ENCODE measurements at places on chromosomes 7 and 10.

GRCh38 chr7:44963364-44964290, 15.2 kb downstream of the MYO1G start:
- DNase-seq: no peak

GRCh38 chr10:124911124-124912067, 30.5 kb upstream of the ZRANB1 start:
- no peak for DNase-seq

- DNase-seq: no peak
These were observed 79.3 kb upstream of the AFAP1L2 start for GRCh38 chr10:114483575-114483974.

GRCh38 chr10:62511238-62511637, 137.1 kb downstream of the ZNF365 start:
- no peak for DNase-seq

- no peak for DNase-seq
These were observed 67.8 kb downstream of the ZNRF2 start for GRCh38 chr7:30352169-30352568.

DNA sequence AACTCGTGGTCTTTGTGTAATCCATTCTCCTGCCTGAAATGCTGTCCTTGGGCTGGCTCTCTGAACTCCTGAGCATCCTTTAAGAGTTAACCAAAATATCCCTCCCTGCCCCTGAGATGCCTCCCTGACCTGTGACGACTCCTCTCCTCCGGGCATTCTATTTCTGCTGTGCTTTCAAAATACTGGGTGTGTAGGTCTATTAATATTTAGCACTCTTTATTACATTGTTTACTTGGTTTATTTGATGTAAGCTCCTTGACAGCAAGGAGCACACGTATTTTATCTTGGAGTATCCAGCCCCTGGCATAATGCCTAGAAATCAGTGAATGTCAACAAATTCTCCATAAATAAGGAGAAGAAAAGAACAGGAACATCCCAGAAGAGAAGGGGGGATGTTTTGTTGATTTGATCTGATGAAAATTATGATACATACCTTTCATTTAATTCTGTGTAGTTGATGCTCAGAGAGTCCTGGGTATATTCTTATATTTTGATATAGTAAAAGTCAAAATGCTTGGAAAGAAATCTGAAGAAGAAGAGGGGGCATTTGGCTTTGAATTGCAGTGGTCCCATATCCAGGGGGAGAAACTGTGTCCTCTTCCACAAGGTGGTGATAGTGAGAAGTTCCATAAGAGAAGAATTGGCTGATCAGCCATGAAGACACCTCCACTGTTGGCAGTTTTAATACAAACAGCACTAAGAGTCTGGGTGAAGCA, 107.7 kb upstream of the MPP7 start:
- no peak for DNase-seq

DNA sequence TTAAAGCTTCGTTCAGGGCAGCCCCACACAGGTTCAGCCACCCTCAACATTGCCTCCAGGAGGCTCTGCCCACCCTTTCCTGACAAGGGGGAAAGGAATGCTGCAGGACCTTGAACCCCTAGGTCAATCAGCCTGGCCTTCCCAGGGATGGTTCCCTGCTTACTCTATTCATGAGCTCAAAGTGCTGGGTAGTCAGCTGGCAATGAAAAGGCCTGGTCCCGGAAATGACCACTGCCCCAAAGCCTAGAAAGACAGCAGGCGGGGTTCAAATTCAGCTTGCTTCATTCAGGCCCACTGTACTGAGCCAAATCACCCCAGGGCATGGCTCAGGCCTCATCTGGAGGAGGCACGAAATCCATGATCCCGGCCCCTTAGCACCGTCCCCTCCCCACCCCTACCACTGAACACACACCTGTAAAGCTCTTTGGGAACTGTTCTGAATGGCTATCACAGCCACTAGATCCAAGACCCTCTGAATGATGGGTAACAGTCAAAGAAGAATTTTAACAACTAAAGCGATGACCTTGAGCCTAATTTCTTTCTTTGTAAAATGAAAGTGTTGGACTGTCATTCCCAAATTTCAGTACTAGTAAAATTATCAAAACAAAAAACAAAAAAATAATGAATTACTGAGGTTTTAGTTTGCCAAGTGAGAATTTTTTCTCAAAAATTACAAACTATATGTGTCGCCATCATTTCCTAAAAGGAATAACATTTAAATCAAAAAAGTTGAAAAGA, 1.0 kb downstream of the URGCP start:
- DNase-seq: no peak

- no peak for DNase-seq
These were observed 76.9 kb upstream of the KMT2C start for GRCh38 chr7:152512706-152513105.

DNA sequence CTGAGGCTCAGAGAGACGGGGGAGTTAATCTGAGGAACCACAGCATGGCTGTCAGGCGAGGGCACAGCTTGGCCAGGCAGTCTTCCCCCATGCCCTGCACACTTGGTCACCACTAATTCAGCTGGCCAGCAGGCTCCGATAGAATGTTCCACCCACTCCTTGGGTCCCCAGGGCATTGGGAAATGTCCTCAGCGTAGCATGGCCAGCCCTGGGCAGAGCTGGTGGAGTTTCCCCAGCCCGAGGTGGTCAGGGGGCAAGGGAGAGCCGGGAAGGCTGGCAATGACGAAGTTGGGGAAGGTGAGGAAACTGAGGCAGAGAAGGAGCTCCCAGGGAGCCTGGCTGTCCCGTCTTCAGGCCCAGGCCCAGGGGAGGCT, 12.1 kb upstream of the GRIFIN start:
- DNase-seq: no peak

GRCh38 chr7:106114716-106115383, 2.7 kb upstream of the SYPL1 start:
- DNase-seq: no peak

GRCh38 chr7:151838861-151839381, 38.0 kb downstream of the PRKAG2 start:
- DNase-seq: no peak

DNA sequence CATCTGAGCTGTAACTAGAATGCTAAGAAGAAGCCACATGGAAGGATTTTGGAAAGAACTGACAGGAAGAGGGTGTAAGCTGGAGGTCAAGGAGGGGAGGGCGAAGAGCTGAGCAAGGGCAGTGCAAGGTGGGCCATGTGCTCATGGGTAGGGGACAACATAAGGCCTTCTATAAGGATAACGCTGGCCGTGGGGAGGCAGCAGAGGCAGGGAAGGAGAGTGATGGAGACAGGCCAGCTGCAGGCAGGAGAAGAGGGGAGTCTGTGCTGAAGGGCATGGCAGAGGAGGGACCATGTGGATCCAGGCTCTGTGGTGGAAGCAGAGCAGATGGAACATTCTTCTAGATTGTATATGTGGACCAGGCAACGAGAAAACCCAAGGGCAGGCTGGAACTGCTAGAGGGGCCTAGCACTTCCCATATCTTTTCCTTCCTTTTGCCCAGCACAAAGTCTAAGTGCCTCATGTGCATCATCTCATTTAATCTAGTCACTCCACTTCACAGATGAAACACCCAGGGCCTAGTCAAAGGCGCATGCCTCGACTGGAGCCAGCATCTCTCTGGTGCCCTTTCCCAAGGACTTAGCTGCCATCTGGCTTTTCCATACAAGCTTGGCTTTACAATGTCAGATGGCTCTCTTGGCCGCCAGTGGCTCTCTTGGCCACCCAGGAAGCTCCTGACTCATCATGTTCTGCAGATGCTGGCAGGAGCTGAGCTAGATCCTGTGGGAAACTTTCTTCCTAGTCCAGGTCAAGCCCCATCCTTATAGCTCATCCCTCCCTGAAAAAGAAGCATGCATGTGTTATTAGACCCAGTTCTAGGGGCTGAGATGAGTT, 6.6 kb downstream of the LRRC18 start:
- no peak for DNase-seq

DNA sequence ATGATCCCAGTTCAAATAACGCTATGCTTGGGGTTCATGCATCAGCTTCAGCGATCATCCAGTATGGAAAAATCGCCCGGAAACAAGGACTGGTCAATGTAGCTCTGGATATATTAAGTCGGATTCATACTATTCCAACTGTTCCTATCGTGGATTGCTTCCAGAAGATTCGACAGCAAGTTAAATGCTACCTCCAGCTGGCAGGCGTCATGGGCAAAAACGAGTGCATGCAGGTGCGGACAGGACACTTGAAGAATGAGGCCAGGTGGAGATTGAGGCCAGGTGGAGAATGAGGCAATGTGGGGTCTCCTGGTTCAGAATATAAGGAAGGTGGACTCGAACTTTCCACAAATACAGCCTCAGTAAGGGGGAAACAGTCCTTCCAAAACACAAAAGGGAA, 105.8 kb downstream of the TRRAP start:
- no peak for DNase-seq

- no peak for DNase-seq
These were observed 49.6 kb upstream of the UBE3C start for GRCh38 chr7:157089100-157089610.

DNA sequence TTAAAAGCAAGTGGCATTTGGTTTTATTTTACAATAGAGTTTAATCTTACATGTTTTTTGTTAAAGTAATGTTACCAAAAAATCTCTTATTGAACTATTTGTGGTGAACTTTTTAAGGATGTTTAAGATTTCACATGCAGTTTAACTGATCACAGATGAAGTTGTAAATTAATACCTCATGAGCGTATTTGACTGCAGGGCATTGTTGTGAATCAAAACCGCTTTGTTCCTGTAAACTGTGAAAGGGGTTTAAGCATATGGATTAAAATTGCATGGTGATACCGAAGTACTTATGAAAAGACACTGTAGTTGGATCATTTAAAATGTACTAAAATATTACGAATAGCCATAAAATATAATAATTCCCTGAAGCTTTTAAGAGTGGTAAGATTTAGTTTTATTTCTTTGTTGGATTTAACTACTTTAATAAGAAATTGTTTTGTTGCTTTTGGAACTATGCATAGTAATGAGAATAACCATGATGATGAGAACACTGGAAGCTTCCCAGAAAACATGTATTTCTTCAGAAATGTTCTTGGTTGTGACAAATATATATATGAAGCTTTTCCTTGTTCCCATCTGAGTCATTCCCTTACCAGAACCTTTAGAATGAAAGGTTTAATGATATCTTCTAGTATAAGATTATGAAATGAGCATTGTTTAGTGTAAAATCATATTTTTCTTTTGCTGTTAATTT, 131.3 kb downstream of the ADK start:
- DNase-seq: no peak

- DNase-seq: no peak
These were observed 59.3 kb downstream of the CYP2C9 start for GRCh38 chr10:94997741-94998174.

- DNase-seq: no peak
These were observed 957.8 kb downstream of the NXPH1 start for GRCh38 chr7:9391221-9391620.

DNA sequence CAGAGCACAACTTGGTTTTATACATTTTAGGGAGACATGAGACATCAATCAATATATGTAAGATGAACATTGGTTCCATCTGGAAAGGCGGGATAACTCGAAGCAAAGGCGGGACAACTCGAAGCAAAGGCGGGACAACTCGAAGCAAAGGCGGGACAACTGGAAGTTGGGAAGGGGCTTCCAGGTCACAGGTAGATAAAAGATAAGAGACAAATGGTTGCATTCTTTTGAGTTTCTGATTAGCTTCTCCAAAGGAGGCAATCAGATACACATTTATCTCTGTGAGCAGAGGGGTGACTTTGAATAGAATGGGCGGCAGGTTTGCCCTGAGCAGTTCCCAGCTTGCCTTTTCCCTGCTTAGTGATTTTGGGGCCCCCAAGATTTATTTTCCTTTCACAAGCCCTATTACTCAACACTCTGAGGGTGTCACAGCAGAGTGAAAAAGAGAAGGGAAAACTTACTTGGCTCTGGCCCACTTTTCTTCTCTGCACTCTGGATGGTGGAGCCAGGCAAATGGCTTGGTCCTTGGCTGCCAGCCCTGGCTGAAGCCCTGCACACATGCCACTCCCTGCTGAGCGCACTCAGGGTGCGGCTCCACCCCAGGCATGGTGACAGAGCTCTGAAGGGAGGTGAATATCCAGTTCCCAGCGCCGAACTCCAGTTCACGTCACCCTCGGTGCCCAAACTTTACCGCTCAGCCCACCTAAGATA, 46.7 kb downstream of the PARD3 start:
- DNase-seq: no peak

DNA sequence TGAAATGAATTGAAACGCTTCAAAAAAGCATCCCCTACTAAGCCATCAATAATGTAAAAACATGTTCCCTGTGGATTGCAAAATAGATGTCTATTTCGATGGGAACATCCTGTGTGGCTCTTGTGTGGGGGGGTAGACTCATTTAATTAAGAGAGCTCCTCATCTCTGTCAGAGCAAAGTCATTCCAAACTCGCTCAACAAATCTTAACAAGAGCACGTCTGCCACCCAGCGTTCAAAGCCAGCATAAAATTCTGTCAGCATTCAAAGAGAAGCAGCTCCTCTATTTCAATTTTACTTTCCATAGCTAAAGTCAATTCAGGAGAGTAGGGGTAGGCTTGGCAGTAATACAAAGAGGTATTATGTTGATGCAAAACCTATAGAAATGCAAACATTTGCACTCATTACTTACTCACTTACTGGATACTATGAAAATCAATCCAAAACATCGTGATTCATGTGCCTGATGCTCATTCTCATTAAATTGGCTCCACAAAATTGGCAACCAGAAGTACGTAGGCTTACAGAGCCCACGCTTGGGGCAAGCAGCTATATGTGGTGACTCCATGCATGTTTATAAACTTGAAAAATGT, 114.9 kb downstream of the IPMK start:
- DNase-seq: peak; percentile 55

- no peak for DNase-seq
These were observed 38.1 kb upstream of the ARL4A start for GRCh38 chr7:12649348-12649747.

- DNase-seq: no peak
These were observed 39.6 kb downstream of the DYNC1I1 start for GRCh38 chr7:95811846-95812445.

DNA sequence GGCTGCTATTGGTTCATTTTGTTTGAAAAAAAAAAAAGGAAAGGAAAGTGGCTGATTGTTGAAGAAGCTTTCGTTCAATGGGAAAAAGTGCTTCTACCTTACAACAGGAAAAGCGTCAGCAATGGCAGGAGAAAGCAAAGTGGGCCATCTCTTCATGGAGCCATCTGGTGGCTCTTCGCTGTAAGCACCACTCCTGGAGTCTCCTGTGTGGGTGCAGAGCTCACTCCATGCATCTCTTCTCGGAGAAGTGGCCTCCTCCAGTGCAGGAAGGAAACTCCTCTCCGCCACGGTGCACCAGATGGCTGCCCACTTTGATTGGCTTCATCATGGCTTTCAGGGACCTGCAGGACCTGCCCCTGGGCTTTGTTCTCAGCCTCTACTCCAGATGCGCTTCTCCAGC, 250.9 kb downstream of the PTEN start:
- peak; percentile 26 for DNase-seq

DNA sequence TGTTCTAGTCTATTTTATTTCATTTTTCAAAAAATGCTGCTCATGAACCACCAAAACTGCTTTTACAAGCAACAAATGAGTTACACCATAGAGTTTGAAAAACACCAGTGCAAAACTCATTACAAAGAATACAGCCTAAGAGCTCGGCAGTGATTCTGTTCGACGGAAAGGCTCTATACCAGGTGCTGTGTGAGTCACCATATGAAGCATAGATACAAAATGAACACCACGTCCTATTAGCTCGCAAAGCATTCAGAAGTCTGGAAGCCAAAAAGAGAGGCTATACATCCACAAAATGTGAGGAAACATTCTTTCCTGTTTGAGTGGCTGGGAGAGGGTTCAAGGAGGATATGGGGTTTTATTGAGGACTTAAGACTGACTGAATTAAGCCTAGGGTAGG, 136.1 kb downstream of the ATE1 start:
- no peak for DNase-seq

Data from endothelial cell (in vitro differentiated cells).